Stimulated activated CD4-positive, alpha-beta T cell treated with anti-CD3 and anti-CD28 coated beads, Interleukin-4, amount 100 ng/mL, for 48 hours (primary cell): ENCODE measurements at places on chromosomes 2 and 18.
A peak's percentile ranks its signal among the peaks of the same experiment; 100 is the strongest.

- no peak for DNase-seq
Observed at GRCh38 chr2:83994633-83995179, 464.4 kb downstream of the SUCLG1 start.

- no peak for DNase-seq
Observed at GRCh38 chr2:20352581-20353216, 2.1 kb upstream of the PUM2 start.

DNA sequence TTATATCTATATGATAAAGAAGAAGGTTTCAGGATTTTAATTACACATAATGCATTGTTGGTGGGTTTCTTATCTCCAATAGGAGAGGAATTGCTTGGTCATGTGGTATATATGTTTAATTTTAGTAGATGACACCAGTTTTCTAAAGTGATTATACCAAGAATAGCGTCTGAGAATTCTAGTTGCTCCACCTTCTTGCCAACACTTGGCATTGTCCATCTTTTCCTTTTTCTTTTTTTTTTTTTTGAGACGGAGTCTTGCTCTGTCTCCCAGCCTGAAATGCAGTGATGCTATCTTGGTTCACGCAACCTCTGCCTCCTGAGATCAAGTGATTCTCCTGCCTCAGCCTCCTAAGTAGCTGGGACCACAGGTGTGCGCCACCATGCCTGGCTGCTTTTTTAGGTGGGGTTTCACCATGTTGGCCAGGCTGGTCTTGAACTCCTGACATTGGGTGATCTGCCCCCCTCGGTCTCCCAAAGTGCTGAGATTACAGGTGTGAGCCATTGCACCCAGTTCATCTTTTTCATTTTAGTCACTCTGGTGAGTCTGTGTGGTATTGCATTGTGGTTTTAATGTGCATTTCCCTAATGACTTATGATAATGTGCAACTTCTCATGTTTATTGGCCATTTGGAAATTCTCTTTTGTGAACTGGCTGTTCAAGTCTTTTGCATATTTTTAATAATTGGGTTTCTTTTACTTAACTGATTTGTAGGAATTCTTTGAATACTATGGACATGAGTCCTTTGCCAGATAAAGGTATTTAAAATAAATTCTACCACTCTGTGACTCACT lies 37.3 kb upstream of the ZNF512 start:
- no peak for DNase-seq

- no peak for DNase-seq
Observed at GRCh38 chr2:48600917-48601316, 16.7 kb upstream of the GTF2A1L start.

DNA sequence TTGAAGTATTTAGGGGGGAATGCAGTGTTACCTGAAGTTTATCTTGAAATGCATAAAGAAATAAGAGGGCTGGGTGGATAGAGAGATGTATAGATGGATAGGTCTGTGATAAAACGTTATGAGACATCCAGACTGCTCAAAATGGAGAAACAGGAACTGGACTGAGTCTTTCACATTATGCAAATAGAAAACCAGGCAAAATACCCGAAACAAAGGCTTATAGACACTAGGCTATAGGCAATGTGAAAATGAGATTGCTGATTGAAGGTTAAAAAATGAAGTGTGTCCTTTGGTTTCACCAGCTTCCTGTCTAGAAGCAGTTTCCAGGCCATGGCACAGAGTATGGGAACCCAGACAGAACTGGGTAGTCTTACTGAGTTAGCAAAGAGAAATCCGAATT lies 24.9 kb upstream of the SLC3A1 start:
- no peak for DNase-seq

DNA sequence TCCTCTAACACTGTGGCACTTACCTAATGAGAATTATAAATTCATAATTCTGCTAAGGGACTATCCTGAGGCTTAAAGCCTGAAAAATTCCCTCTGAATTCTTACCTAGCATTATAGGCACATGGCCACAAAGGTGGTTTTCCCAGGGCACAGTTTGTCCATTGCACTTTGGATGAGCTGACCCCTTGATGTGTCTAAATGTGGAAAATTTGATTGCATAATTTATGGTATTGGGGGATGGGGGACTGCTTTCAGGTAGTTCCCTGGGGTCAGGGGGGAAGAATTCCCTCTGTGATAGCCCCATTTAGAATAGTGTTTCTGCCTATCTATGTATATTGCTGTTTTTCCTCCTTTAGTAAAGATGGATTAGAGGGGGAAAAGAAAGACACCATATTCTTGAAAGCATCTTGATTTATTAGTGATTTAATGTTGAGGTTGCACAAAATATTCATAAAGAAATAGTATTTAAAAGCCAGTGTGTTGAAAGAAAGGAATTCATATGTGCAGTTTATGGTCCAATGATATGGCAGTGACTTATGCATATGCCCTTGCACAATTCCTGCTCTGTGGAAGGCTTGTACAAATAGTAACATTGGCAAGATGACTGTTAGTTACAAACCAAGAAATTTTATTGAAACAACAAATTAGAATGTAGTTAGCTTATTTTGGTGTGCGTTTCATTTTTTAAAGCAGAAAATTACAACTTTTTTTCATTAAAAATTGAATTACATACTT lies 8.7 kb upstream of the HTR2B start:
- no peak for DNase-seq

GRCh38 chr2:105746177-105747080 lies 1.7 kb downstream of the NCK2 start:
- DNase-seq: peak; percentile 90

- DNase-seq: peak; percentile 27
Observed at GRCh38 chr2:171598713-171599319, 76.5 kb downstream of the CYBRD1 start.

- DNase-seq: no peak
Observed at GRCh38 chr2:219539926-219540678, 3.5 kb downstream of the CHPF start.

GRCh38 chr2:191061381-191061980 lies 47.5 kb upstream of the STAT1 start:
- DNase-seq: no peak

- no peak for DNase-seq
Observed at GRCh38 chr2:62554440-62554839, 48.4 kb upstream of the TMEM17 start.

- no peak for DNase-seq
Observed at GRCh38 chr2:55439101-55439397, 19.4 kb upstream of the CCDC88A start.

DNA sequence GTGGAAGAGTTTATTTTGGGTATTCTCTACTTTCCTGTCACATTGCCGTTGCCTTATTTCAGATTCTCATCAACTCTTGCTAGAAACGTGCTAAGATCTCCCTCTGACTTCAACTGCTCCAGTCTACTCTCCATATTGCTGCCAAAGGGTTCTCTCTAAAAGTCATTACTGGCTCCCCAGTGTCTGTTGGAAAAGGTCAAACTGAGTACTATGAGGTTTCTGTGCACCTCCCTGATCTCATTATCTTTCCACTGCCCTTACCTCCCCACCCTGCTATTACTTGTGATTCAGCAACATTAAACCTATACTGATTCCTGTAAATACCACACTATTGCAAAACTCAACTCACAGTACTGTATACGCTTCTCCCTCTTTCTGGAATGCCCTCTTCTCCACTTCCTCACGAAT lies 1.9 kb upstream of the KRCC1 start:
- DNase-seq: no peak

DNA sequence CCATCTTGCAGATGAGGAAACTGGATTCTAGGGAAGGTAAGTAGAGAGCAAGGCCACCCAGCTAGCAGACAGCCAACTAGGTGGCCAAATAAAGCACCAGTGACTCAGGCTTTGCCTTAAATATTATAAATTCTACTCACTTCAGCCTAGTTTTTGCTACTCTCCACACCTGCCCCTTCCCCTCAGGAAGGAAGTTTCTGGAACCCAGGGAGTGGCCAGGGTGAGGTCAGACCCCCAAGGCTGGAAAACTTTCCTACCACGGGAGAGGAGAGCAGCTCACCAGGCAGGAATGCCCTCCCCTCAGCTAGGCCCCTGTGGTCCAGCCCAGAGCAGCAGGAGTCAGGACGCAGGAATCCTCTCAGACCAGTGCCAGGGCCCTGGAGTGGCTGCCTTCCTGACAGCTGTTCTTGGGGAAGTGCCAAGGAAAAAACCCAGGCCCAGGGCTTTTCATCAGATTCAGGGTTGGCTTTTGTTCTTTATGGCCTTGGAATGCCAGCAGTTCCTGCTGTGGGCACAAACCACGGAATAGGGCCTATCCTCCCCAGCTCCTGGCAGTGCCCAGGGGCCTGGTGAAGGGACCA lies 5.1 kb upstream of the PAX8 start:
- DNase-seq: no peak

DNA sequence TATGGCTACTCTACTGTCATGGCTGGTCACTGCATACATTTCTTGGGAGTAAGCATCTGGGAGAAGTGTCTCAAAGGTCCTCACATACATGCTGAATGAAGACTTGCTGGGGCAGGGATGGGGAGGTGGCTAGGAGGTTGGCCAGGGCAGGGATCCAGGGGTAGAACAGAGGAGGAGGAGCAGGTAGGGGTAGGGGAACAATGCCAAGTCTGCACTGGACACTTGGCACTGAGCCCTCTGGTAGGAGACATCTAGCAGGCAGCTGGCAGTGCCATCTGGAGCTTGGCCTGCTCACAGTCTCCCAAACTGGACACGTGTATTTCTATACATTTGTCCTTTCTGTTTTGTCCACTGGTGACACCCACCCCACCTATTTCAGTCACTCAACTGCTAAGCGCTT lies 62.7 kb upstream of the REV1 start:
- DNase-seq: no peak

GRCh38 chr18:21669736-21670285 lies 34.8 kb downstream of the ABHD3 start:
- DNase-seq: no peak

GRCh38 chr18:32271672-32272208 lies 81.9 kb downstream of the MEP1B start:
- peak; percentile 6 for DNase-seq

DNA sequence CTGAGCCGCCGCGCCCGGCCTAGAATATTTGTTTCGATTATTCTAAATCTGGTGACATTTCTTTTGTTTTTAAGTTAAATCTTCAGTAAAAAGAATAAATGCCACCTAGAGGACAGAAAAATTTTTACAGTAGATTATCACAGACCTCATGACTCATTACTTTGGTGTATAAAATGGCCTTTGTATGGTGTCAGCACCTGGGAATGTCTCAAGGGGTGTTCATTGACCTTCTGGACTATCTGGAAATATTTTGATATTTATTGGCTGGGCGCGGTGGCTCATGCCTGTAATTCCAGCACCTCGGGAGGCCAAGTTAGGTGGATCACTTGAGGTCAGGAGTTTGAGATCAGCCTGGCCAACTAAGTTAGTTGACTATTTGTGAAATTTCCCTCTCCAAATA lies 30.3 kb upstream of the SLC30A6 start:
- no peak for DNase-seq

DNA sequence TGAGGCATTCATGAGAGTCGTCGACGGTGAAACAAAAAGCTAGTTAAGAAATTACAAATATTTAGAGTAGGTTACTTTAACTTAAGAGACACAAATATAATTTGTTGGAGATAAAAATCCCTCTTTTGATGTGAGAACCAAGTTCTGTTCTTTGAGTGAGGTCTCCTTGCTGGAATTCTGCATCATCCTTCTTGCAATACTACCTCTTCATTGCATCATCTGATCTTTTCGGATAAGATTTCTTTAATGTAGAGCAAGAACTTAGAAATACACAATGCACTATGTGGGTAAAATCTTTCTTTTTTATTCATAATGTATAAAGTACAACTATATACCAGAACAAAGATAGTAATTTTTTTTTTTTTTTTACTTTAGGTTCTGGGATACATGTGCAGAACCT lies 118.4 kb downstream of the ARL4C start:
- DNase-seq: no peak

DNA sequence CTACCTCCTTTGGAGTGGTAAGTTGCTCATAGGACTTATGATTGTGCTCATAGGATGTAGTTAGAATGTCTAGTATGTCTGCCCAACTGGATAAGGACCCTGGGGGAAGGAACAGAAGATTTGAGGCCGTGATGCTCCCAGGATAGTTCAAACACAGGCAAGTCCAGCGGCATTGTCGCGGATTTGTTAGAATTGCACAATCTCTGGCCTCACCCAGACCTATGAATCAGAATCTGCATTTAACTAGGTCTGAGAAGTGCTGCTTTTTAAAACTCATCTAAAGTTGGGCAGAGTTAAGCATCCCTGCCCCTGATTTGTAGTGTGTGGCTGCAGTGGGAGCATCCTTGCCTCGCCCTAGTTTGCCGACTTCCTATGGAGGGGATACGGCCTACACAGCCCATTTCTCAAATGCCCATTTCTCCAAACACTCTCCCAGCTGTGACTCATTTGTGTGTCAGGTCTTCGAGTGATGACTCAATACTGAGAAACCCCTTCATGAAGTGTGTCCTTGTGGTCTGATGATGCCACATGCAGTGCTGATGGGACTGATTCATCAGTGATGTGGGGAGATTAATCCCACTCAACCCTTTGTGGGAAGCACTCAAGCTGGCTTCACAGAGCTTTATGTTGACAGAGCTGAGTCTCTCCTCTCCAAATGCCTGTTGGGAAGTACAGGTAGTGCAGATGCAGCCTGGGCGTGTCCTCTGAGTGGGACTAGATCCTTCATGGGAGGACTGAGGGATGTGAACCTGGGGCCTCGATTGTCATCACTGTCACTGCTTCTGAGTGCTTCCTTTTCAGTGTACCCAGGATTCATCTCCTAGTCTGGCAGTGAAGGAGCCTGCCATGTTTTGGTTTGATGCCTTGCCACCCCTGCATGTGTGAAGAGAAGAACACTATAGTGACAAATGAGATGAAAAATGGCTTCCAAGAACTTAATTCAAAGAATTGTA lies 18.7 kb downstream of the SMIM21 start:
- DNase-seq: peak; percentile 8

- no peak for DNase-seq
Observed at GRCh38 chr2:177352441-177353186, 40.0 kb upstream of the AGPS start.

DNA sequence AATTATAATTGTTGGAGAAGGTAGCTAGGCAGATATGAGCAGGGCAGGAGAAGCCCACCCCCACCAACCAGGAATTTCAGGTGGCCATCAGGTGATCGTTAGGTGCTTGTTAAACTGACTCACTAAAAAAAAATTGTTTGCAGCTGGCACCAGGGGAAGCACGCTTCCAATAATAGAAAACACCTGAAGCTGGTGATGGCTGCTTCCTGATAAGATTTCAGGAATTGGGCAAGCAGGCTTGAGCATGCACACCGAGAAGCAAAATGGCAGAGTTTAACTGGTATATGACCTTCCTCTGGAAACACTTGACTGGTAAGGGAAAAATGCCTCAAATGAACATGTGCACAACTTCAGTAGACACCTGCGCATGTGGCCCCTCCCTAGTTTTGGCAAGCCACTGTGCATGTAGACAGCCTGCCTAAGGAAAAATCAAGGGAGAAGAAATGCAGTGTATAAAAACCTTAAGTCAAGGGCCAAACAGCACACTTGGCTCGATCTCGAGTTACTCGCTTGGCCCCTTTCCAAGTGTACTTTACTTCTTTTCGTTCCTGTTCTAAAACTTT lies 292.8 kb downstream of the CCDC85A start:
- no peak for DNase-seq

DNA sequence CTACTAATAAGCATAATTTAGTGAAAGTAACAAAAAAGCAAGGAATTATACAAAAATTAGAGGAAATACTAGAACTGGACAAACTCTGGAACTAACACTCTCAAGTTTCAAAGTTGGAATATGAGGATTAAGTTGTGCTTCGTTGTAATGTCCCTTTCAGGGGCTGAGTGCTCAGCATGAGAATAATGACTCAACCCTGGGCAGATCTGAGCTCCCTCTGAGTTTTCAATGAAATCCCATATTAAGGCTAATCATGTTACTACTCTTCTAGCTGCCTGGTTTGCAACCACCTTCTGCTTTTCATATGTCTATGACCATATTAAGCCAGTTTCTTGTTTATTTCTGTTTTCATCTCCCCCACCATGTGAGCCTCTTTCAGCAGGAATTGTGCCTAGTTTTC lies 274.9 kb upstream of the LRRTM4 start:
- no peak for DNase-seq
